ENCODE measurements at places on chromosomes 13 and 19.

DNA sequence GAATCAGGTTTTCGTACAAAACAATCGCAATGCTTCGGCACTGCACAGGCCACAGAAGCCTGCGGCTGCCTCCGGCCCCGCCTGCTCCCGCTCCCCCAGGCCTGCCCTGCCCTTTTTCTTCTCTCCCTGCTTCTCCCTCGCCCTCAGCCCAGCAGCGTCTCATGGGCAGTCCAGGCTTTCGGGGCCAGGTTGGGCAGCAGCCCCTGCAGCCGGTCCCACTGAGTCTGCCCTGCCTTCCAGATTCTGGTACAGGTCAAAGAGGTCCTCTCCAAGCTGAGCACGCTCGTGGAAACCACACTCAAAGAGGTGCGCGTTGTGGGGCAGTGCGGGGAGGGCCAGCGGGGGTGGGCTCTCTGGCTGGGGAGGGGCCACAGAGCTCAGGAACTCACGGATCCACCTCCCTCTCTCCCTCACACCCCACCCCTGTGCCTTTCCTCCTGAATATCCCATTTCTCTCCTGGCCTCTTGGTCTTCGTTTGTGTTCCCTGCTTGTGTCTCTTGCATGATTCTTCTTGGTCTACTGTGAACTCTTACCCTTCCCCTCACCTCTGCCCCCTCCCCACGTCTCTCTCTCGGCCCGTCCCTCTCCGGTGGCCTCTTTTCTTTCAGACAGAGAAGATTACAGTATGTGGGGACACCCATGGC is 30.1 kb downstream of the CCDC8 start:
- DNase-seq, result no peak

DNA sequence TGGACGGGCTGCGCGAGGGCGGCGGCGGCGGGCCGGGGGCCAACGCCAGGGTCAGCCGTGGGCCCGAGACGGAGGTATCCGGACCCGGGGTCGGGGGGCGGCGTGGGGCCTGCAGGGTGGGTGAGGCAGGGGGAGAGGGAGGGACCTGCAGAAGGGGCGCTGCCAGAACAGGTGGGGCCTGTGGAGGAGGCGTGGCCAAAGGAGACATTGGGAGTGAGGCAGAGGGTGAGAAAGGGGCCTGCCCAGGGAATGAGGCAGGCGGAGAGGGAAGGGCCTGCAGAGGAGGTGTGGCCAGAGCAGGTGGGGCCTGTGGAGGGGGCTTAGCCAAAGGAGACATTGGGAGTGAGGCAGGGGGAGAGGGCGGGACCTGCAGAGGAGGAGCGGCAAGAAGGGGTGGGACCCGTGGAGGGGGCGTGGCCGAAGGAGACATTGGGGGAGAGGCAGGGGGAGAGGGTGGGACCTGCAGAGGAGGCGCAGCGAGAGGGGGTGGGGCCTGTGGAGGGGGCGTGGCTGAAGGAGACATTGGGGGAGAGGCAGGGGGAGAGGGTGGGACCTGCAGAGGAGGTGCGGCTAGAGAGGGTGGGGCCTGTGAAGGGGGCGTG is 4.2 kb downstream of the PRR36 start:
- peak; percentile 82 for DNase-seq

DNA sequence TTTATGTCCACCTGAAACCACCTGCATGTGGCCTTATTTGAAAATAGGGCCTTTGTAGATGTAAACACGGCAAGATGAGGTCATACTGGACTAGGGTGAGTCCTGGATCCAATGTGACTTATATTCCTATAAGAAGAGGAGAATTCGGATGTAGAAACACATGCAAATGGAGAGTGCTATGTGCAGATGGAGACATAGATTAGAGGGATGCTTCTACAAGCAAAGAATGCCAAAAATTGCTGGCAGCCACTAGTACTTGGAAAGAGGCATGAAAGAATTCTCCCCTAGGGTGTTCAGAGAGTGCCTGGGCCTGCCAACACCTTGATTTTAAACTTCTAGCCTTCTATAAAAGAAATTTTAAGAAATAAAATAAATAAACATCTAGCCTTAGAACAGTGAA is 226.1 kb downstream of the RFC3 start:
- peak; percentile 69 for DNase-seq

- DNase-seq, result no peak
These were observed 90.4 kb downstream of the COL4A1 start for GRCh38 chr13:110216398-110217041.

DNA sequence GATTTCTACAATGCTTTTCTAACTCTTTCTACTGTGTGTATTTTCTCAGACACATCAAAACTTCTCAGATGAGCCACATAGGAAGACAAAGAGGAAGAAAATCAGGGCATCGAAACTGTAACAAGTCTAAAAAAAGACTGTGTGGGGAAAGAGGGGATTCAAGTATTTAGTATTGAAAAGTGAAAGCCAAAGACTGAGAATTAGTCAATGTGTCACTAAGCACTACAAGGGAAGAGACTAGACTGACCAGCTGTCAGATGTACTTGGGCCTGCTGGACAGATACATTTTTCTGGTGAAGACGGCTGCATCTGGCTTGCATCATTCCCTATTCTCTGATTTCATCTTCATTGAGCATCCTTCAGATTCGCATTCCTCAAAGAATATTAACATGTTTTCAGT is 25.4 kb downstream of the COMMD6 start:
- DNase-seq, result no peak

DNA sequence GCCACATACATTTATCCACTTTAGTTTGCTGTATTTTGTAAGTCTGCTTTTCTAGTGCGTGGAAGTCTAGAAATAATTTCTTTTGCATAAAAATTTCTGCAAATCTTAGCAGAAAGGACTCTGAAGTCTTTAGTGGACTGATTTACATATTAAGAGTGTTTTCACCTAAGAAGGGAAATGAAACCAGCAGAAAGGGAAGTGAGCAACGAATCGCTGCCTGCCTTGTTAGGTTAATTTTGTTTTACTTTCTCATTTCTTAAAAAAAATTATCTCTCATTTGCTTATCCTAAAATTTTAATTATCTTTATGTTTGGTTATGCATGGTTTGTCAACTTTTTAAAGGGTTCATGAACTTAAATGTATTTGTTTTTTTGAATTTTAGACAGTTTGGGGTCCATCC is 767 bp upstream of the GPR18 start:
- DNase-seq, result no peak

DNA sequence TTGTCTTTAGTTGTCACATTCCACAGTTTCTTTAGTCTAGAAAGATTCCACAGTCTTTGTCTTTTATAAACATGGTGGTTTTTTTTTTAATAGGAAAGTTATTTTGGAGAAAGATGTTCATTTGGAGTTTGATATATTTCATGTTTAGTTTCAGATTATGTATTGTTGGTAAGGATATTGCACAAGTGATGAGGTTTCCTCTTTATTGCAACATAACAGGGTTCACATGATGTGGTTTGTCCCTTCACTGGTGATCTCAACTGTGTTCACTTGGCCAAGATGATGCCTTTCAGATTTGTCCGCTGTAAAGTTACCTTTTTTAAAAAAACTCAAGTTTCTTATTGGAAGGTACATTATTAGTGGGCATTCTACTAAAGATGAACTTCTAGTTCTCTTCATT is 3.2 kb downstream of the ZNF230 start:
- DNase-seq, result no peak

DNA sequence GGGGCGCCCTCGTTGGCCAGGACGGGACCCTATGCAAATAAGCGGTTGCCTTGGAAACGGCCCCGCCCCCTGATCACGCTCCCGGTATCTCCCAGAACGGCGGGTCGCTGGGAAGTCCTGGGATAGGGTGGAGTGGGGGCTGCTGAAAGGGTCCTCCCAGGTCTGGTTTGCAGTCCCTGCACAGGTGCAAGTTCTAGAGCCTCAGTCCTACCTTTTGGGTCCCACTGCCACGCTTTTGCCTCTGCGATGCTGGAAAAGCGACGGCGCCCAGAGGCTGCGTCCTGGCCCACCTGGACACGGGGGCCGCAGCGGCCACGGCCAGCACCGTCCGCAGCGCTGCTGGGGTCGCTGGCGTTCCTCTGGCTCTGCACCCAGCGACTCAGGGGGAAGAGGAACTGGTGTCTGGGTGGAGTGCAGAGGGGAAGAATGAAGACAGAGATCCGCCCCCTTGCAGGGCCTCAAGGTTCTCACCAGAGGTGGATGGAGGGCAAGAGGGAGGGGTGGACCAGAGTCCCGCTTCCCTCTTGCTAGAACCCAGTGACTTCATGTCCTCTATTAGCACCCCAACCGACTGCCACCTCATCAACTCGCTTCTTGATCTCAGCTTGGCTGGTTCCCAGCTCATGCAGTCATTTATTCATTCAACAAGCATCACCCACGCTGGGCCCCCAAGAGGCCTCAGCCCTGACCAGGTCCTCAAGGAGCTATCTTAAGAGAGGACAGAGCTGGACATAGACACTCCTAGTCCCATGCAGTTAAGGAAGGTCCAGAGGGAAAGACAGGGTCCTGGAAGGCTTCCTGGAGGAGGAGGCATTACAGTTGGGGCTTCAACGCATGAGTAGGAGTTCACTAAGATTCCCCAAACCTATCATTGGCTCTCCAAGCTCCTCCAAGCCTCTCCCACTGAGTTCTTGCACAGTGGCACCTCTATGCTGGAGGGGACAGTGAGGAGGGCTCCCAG is at the start of gene LRRC25:
Gene LRRC25, minus strand, starts transcription at position 381 of the 961 bp plus-strand sequence. CDS start 659 bp downstream, outside the sequence.
- DNase-seq, result peak; percentile 70

- DNase-seq, result no peak
These were observed 1.2 kb downstream of the CADM4 start for GRCh38 chr19:43638214-43638994.

DNA sequence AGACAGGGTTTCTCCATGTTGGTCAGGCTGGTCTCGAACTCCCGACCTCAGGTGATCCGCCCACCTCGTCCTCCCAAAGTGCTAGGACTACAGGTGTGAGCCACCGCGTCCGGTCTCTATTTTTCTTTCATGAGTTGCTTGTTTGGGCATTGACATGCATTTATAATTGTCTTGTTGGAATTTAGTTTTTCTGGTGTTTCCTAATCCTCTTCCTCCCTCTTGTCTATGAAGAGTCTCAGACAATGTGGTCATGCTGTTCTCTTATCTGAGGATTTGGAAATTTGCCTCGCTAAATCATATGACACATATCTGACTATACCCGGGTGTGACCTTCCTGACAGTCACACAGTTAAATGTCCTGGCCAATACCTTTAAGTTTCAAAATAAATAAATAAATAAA is 7.4 kb upstream of the CEACAM18 start:
- no peak for DNase-seq

DNA sequence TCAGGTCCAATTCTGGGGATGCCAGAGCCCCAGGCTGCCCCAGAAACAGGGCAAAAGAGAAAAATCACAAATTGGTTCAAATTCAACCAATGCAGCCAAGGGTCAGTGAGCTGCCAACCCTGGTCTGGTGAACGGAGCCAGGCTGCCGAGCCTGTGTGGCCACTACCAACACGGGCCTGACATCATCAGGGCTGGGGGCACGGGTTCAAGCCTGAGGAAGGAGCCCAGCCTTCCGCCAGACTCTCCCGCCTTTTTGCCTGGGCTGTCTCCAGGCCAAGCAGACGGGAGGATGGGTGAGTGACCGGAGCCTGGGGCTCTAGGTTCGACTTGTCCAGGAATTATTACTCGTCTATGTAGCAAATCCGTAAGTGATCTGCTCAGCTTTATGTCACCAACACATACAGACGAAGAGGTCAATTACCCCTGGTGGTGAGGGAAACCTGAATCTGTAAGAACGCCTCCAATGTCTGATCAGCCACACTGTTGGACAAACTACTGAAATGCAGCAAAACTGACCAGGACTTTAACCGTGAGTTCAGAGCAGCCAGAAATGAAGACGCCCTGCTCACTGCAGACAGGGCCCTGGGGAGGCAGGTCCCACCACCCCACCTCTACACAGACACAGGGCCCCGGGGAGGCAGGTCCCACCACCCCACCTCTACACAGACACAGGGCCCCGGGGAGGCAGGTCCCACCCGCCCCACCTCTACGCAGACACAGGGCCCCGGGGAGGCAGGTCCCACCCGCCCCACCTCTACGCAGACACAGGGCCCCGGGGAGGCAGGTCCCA is 31.8 kb downstream of the RAB20 start:
- no peak for DNase-seq

DNA sequence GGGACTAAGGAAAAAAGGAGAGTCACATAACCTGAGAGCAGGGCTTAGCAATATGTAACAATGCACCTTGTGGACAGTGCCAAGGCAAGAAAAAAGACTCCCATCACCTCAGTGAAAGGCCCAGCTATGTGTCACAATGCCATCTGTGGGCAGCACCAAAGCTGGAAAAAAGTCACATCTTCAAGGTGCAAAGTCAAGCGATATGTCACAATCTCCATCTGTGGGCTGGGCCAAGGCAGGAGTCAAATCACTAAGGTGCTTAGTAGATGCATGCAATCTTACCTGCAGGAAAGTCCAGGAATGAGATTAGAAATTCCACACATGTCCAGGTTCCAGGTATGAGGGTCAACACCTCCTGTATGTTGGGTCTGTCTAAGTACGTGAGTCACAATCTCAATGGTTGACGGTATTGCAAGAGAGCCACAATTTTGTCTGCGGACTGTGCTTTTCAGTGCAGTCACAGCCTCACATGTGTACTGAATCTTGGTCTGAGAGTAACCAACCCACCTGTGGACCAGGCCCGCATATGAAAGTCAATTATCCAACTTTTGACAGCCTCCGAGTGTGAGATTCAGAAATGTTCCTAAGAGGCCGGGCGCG is 14.8 kb upstream of the ZNF43 start:
- DNase-seq, result peak; percentile 4

GRCh38 chr13:80224468-80224867 is 116.5 kb downstream of the SPRY2 start:
- DNase-seq, result no peak

DNA sequence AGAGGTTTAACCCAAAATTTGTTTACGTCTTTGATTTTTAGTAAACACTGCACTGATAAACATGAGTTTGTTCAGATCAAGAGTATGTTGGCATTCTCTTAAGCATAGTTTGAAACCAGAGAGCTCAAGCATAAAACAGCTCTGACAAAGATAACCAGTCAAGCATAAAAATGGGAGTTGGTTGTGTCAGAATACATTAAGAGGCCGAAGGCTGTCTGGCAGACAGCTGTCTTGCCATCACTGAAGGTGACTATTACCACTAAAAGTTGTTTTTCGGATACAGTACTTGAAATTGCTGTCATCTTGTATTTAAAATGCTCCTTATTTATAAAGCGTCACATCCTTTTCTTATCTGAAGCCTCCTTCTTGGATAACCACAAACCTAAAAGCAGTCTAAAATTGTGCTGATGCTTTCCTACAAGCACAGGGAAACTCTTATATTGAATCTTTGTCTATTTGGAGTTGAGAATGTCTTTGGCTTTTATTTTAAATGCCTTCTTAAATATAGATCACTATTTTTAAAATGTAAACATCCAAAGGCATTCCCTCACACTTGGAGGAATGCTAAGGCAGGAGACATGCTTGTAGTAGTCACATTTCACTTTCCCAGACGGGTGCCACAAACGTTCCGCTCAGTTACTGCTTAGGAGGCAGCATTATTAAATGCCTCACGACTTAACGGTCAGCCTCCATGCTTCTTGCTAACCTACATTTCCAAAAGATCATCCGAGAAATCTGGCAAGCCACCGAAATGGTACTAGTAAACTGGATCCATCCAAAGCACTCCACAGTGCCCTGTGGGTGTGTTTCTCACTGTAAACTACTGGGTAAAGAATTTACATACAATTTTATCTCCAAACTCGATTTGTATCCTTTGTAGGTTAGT is 1.5 kb downstream of the SMAD9 start:
- peak; percentile 30 for DNase-seq

- no peak for DNase-seq
These were observed 539.2 kb downstream of the GPC6 start for GRCh38 chr13:93765811-93766210.

All from mesendoderm (in vitro differentiated cells).